ENCODE measurements at places on chromosomes 6 and 20.

DNA sequence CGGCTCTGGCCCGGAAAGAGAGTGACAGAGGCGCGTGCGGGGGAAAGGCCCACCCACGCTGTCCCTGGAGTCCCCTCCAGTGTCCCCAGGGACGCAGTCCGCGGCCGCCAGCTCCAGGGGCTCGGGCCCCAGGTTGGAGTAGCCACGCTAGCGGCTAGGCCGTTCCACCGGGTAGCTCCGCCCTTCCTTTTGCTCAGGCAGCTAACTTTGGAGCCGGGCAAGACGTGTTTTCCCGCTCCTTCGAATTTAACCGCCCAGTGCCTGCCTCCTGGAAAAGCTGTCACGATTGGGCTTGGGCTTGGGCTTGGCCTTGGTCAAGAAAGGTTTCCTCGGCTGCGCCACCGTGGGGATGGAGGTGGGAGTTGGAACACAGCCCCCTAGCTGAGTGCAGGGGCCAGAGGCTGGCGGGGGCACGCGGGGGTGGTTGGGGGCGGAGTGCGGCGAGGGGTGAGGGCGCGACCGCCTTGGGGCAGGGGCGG, 4.7 kb downstream of the LINC00237 start:
- DNase-seq, result peak; percentile 65

DNA sequence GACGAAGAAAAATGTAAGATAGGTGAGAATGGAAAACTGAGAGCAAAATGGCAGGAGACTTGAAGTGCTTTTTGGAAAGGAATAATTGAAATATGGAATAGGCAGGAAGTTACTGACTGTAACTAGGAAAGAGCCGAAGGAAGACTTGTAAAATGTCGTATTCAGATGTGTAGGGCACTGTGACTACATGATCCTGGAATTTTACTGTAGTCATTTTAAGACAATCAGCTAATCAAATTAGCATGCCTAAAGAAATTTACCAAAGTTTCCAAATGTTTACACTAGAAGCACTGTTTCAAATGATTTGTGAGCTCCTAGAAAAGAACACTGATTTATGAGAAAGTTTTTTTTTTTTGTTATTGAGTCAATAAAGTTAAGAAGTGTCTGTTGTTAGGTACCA, 21.2 kb upstream of the ADIG start:
- no peak for DNase-seq

- DNase-seq, result no peak
Measured at GRCh38 chr20:34506480-34506879, 9.7 kb upstream of the DYNLRB1 start.

DNA sequence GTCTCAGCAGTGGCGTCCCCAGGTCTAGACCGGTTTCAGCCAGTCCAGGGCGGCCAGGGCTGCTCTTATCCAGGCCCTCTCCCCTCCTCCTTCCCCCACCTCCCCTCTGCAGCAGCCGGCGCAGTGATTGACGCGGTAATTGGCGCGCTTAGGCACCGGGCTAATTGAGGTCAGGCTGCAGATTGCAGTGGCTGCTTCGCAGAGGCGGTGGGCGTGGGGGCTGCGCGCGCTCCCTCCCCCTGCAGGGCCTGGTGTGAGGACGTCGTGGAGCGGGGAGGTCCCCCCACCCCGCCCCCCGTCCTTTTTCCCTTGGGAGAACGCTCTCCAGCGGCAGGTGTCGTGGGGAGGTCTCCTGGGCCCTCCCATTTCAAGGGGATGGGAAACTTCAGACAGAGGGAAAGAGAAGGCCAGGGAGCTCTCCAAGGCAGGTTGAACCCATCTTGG, 70.4 kb upstream of the BLCAP start:
- DNase-seq, result no peak

- no peak for DNase-seq
Measured at GRCh38 chr6:514396-514978, 122.9 kb downstream of the IRF4 start.

DNA sequence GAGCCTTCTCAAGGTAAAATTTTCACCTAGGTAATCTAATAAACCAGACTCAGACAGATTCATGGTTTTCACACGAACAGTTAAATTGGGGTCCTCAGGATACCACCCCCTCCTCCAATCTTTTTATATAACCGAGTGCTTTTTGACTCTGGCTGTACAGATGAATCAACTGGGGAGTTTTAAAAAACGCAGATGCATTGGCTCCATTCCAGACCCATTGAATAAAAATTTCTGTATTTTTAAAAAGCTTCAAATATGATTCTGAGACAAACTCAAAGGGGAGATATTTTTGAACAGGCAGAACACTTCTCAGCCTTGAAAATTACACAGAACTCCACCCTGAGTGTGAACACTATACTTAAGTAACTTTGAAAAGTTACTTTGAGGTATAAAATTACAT, 7.2 kb downstream of the UTRN start:
- no peak for DNase-seq

- no peak for DNase-seq
Measured at GRCh38 chr6:760982-761955, 68.3 kb upstream of the EXOC2 start.

- no peak for DNase-seq
Measured at GRCh38 chr20:45032276-45032675, 66.0 kb downstream of the STK4 start.

DNA sequence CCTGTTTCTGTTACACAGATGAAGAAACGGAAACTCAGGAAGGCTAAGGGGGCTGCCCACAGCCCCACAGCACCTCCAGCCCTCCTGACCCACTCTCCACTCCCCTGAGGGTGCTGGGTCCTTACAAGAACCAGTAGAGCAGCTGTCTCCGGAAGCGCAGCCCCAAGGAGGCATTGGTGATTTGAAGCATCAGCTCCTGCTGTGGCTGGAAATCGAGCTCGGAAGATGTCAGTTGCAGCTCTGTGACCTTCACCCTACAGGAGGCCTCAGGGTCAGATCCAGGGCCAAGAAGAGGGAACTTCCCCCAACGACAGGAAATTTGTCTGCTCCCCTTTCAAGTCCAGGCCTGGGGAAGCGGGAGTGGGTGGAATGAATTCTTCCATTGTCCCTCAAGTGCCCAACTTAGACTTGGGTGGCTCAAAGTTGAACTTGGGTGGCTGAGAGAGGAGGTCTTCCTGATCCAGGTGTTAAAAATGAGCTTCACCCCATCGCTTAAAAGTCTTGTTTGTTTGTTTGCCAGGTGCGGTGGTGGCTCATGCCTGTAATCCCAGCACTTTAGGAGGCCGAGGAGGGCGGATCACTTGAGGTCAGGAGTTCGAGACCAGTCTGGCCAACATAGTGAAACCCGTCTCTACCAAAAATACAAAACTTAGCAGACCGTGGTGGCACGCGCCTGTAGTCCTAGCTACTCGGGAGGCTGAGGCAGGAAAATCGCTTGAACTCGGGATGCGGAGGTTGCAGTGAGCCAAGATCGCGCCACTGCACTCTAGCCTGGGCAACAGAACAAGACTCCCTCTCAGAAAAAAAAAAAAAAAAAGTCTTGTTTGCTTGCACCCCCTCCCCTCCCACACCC, 1.9 kb downstream of the PLTP start:
- DNase-seq, result no peak

GRCh38 chr20:52427960-52428359, 236.4 kb upstream of the ZFP64 start:
- no peak for DNase-seq

GRCh38 chr6:36187446-36187845, 9.1 kb upstream of the BRPF3 start:
- no peak for DNase-seq

DNA sequence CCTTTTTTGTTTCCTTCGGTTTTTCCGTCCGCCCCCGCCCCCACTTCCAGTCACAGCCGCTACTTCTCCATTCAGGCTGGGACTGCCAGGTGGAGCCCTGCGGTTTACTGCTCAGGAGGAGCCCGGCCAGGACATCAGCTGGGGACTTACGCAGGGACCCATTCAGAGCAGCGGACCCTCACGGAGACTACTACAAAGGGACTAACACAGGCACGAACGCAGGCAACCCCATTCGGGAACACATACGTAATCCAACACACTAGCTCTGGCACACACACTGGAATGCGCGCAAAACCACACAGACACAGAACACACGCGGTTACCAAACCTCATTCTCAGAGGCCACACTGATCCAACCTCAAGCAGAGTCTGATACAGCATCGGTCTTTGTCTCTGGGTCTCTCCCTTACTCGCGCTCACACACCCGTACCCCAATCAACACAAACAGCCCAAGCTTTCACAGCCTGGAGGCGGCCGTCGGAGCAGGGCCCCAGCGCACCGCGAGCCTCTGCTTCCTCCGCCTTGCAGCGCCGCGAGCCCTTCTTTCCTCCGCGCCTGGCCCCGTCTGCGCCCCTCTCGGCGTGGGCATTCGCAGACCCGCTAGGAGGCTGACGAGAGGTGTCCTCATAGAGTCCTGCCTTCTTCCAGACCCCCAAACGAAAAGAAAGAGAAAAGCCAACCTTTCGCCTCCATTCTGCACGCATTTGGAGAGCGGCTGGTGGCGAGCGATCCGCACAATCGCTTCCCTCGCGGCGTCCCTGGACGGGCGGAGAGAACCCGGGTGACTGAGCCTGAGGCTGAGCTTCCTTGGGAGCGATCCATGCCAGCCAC, 1.1 kb upstream of the SLC32A1 start:
- no peak for DNase-seq

- DNase-seq, result no peak
Measured at GRCh38 chr6:168939041-168939440, 314.6 kb downstream of the THBS2 start.

DNA sequence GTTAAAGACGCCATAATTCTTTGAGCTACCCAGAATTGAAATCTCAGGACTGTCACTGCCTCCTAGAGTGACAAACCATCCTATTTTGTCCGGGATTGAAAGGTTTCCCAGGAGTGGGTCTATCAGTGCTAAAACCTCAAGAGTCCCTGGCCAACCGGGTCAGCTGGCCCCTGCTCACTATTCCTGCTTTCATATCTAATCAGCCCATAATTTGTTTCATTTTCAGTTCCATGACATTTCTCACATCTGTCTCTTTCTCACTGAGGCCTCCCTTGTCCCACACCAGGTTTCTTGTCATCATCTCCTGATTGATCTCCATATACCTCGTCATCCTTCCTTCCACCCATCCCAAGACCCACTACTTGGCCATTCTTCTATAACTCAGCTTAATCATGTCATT, 98.2 kb downstream of the SLC35B3 start:
- no peak for DNase-seq

- no peak for DNase-seq
Measured at GRCh38 chr6:159169193-159169555, at the start of gene FNDC1. FNDC1 (plus strand) TSS chr6:159169400; CDS start chr6:159169597, 197 bp downstream.

- DNase-seq, result peak; percentile 69
Measured at GRCh38 chr20:37392441-37393195, 46.7 kb downstream of the SRC start.

DNA sequence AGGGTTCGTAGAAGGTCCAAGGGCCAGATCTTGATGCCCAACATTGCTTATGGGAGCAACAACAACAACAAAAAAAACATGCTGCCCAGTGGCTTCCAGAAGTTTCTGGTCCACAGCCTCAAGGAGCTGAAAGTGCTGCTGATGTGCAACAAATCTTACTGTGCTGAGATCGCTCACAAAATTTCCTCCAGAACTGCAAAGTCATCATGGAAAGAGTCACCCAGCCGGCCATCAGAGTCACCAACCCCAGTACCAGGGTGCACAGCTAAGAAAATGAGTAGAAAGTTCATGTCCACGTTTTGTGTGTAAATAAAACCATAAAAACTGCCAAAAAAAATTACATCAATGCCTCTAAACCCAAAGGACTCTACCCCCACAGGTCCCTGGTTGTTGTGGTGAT, 3.8 kb downstream of the HLA-DPB1 start:
- no peak for DNase-seq

DNA sequence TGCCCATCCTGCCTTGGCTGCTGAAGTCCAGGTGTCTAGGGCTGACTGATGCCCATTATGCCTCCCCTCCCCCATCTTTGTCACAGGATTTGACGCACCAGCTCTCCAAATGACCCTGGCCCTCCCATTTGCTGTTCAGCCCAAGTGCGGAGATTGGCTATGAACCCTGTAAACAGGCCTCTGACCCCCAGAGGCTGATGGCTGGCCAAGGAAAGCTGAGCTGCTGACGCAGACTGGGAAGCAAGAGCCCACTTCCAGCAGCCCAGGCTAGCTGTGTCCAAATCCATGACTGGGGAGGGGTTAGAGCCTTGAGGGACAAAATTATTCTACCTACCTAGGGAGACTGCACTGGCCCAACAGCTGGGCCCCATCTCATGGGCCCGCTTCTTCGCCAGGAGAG, 797 bp upstream of the GNRH2 start:
- DNase-seq, result no peak

DNA sequence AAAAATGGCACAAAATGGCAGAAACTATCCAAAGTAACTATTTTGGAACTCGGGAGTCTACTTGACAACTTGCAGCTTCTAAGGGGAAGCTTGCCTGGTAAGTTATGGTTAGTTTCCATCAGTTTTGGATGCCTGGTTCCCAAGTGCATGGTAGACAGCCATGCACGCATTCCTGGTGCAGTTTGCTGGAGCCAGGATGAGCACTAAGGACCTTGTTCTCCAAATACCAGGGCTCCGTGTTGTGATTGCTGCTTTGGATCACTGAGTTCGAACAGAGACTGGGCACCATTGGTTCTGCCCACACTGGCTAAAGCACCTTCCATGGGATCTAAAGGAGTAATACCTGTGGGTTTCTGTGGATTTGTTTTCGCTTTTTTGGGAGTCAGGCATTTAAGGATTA, 103.7 kb downstream of the FAM120B start:
- no peak for DNase-seq

GRCh38 chr6:71404145-71404966, 115.7 kb downstream of the OGFRL1 start:
- DNase-seq, result no peak

DNA sequence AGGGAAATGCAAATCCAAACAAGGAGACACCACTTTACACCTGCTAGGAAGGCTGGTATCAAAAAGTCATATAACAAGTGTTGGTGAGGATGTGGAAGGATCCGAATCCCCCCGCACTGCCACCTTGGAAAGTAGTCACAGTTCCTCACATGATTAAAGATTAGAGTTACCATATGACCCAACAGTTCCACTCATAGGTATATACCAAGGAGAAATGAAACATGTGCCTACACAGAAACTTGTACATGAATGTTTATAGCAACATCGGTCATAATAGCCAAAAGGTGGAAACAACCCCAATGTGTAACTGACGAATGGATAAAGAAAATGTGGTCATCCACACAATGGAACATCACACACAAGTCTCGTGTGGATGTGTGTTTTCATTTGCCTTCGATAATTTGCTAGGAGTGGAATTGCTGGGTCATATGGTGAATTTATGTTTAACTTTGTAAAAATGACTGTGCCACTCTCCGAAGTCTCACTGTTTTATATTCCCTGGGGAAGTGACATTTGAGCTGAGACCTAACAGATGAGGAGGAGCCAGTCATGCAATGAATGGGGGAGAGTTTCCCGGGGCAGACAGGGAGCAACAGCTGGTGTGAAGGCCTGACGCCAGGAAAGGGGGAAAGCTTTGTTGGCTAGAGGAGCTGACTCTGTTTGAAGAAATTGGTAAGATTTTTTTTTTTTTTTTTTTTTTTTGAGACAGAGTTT, 125.9 kb upstream of the MLN start:
- no peak for DNase-seq

GRCh38 chr20:2907519-2907918, 34.2 kb downstream of the PTPRA start:
- DNase-seq, result no peak

GRCh38 chr20:37257988-37258387, 3.6 kb downstream of the GHRH start:
- DNase-seq, result no peak

GRCh38 chr6:168979254-168979653, 274.4 kb downstream of the THBS2 start:
- DNase-seq, result no peak
